Lower leg skin (tissue), 4 donors: ENCODE measurements at places on chromosomes 6 and 20.

- no peak for DNase-seq
Observed at GRCh38 chr6:9614778-9615177, 800.1 kb downstream of the TFAP2A start.

- DNase-seq: no peak
Observed at GRCh38 chr20:4578375-4578774, 143.3 kb upstream of the PRND start.

- DNase-seq: no peak
Observed at GRCh38 chr6:70758883-70759282, 91.2 kb downstream of the SMAP1 start.

DNA sequence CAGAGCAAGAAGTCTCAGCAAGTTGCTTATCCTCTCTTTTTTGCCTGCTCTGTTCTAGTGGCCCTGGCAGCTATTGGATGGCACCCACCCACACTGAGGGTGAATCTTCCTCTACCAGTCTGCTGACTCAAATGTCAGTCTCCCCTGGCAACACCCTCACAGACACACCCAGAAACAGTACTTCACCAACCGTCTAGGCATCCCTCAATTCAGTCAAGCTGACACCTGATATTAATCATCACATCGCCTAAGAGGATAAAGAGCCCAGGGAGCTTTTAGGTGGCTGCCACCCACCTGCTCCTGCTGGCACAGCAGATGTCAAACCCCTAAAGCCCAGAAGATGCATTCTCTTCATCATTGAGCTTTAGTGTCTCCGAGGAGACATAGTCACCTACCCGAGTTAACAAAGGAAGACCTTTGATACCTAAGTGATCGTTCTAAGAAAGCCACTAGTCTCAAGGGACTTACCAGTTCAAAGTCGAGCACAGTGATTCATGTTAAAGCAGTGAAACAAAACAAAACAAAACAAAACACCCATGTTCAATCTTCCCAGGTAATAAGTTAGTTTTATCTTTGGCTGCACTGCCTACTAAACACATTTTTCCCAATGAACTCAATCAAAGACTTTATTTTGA, 97.7 kb upstream of the KCNQ5 start:
- DNase-seq: no peak

GRCh38 chr20:19275630-19276071, 63.2 kb downstream of the SLC24A3 start:
- DNase-seq: peak; percentile 95

- DNase-seq: no peak
Observed at GRCh38 chr20:25282034-25282781, 34.3 kb downstream of the PYGB start.

- no peak for DNase-seq
Observed at GRCh38 chr6:115783402-115784061, 277.2 kb downstream of the FRK start.

GRCh38 chr6:12249541-12250382, 40.4 kb upstream of the EDN1 start:
- no peak for DNase-seq

- no peak for DNase-seq
Observed at GRCh38 chr20:64151633-64152530, 12.4 kb upstream of the MYT1 start.

- DNase-seq: no peak
Observed at GRCh38 chr6:38495518-38495917, 144.2 kb downstream of the BTBD9 start.

DNA sequence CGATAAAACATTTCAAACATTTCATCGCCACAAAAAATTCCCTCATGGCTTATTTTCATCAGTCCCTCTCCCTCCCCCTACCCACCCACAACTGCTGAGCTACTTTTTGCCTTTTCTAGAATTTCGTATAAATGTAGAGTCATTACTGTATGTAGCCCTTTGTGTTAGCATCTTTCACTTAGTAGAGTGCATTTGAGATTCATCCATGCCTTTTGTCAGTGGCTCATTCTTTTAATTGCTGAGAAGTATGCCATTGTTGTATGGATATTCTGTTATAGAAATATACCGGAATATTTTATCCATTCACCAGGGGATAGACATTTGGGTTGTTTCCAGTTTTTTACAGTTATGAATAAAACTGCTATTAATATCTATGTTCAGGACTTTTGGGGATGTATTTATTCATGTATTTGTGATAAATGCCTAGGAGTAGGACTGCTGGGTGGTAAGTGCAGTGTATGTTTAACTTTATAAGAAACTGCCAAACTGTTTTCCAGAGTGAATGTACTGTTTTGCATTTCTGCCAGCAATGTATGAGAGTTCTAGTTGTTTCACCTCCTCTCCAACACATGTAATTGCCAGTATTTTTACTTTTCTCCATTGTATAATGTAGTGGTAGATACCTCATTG, 50.4 kb downstream of the FOXO3 start:
- DNase-seq: no peak

- DNase-seq: no peak
Observed at GRCh38 chr6:81886157-81886556, 133.7 kb upstream of the TENT5A start.

DNA sequence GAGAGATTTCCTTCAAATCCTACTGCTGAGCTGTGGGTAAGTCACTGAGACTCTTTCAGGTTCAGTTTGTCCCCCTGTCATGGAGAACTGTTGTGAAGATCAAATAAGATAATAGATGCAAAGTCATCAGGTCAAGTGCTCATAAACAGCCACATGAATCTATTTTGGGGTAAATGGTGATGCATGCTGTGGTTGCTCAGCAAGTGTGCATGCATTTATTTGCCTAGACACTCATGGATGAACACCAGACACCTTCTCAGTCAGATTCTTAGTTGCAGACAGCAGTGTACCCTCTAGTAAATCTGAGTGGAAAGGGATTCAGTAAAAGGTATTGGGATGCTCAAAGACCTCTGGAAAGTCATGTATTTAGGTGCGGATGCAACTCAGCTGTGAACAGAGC, 168.0 kb upstream of the FOXA2 start:
- no peak for DNase-seq

DNA sequence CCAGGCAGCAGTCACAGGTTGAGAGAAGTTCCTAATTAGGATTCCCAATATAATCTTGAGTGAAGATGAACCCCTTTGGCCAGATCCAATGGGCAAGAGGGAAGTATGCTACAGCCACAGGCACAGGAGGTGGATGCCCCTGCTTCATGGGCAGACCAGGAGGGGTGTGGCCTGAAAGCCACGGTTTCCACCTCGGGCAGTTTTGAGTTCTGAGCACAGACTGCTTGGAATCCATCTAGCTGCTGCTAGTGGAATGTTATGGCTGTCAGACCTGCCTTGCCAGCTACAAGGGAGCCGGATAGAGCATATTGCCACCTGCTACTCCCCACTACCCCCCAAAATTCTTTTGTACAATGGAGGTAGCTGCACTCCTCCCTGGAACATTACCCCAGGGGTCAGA, 672.9 kb downstream of the HACE1 start:
- no peak for DNase-seq

DNA sequence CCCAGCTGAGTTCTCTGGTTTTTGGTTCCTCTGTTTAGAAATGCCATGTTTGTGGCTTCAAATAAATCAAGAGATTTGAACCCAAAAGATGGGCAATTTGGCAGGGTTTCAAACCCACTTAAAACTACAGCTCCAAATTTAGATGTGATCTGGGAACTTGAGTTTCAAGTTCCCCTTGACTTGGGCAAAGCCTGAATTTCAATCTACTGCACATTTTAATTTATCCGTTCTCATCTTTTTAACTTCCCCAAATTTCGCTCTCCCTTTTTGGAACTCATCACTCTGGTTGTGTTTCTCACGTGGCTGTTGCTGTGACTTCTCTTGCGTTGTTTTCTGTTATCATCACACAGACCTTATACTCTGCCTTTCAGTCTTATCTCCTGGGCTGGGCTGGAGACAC, 230.9 kb downstream of the CDC5L start:
- DNase-seq: no peak

- peak; percentile 95 for DNase-seq
Observed at GRCh38 chr20:2840967-2841531, 504 bp downstream of the VPS16 start.
